ENCODE measurements at places on chromosomes 13 and 19.
A peak's percentile ranks its signal among the peaks of the same experiment; 100 is the strongest.

DNA sequence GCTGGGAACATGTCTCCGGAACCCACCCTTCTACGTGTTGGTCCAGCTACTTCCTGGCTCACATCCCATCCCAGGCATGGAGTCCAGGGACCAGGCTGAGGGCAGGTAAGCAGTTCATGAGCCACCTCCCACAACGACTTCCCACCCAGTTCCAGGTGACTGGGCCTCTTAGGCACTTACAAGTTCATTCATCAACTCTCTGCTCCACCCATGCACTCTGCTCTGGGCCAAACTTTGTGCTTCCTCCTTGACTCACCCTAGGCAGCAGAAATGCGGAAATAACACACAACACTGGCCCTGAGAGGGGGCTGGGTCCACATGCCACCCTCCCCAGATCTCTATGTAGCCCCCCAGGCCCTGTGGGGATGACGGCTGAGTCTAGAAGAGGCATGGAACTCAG lies 20.5 kb downstream of the IQCN start:
- peak; percentile 35 for DNase-seq

GRCh38 chr19:14265290-14266036 lies 59.5 kb upstream of the ADGRL1 start:
- no peak for DNase-seq

GRCh38 chr13:41858780-41859179 lies 102.1 kb downstream of the VWA8 start:
- DNase-seq: no peak

DNA sequence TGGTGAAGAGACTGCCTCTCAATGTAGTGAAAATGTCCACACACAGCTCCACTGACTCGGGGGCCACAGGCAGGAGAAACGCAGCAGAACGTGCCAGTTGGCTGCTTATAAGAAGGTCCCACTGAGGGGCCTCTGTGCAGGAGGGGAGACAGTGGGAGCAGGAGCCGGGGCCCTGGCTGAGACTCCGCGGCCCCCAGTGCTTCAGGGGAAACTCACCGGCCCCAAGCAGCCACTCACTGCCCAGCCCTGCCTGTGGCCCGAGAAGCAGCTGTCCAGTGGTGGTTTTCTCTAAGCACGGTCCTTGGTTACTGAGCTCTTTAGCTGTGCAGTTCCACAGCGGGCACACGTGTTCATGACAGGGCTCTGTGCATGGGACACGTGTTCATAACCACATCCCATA lies 91.9 kb upstream of the MCF2L start:
- DNase-seq: no peak

- peak; percentile 78 for DNase-seq
Observed at GRCh38 chr13:51241720-51242119, 19.5 kb downstream of the FAM124A start.

DNA sequence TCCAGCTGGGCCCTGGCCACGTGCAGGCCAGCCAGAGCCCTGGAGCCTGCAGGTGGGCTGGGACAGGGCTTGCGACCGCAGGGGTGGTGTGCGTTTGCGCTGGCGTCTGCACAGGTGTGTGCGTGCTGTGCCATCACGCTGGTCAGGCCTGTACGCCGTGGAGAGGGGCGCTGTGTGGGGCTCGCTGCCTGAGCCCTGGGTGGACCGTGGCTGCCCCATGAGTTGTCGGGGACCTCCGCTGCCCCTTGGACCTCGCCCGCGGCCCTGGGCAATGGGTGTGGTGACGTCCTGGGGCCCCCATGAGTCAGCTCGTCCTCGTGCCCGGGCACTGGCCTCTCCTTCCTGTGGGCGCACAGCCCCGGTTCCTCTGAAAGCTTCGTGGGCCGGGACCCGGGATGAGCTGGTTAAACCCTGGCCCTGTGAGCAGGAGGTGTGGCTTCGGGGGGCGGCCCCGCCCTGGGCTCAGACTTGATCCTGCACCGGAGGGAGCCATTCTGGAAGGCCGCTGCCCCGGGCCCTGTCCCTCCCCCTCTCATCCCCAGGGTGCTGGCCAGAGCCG lies 6.8 kb downstream of the CSNK1G2 start:
- no peak for DNase-seq

- no peak for DNase-seq
Observed at GRCh38 chr13:25932365-25932764, 119.5 kb downstream of the SHISA2 start.

DNA sequence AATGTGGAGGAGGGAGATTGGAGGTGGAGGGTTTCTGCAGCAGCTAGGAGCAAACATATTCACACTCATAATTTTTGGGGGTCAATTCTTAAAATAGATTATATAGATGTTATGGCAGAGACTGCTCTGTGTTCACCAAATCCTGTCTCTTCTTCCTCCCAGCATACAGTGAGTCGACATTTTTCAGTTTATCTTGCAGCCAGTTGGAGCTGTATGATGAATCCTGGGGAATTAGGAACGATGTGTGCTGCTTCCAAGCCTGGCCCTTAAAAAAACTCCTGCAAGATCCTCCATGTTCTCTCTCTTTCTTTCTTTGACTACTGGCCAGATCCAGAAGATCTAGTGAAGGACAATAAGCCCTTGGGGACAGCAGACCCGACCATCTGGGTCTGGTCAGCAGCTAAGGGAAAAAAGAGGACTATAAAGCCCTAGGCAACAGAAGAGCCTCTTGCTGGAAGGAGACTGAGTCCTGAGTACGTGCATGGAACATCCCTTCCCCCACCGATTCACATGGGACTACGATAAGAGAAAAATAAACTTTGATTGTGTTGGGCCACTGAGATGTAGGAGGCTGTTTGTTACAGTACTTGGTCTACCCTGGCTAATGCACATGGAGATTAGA lies 55.8 kb upstream of the POMP start:
- DNase-seq: no peak

GRCh38 chr13:30148171-30148754 lies 159.1 kb downstream of the KATNAL1 start:
- no peak for DNase-seq

Measured in hematopoietic multipotent progenitor cell treated with erythropoietin and hydrocortisone succinate and interleukin-3 and kit ligand, for 6 days (in vitro differentiated cells).